NCI-H2029 treated with DMSO at 0.1 percent for 48 hours (cell line): ENCODE measurements at places on chromosomes 1 and 21.
A peak's percentile ranks its signal among the peaks of the same experiment; 100 is the strongest.

DNA sequence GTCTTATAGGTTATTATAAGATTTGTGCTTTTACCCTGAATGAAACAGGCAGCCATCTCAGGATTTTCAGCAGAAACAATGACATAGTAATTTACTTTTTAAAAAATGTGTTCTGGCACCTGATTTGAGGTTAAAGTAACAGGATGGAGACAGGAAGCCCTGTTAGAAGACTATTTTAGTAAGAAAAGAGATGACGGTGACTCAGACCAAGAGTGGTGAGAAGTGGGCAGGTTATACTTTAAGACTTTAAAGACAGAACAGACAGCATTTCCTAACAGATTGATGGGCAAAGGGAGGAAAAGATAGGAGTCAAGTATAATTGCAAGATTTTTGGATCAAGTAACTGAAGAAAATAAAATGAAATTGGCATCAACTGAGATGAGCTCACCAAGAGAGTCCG, 436.8 kb upstream of the NR5A2 start:
- no peak for DNase-seq

DNA sequence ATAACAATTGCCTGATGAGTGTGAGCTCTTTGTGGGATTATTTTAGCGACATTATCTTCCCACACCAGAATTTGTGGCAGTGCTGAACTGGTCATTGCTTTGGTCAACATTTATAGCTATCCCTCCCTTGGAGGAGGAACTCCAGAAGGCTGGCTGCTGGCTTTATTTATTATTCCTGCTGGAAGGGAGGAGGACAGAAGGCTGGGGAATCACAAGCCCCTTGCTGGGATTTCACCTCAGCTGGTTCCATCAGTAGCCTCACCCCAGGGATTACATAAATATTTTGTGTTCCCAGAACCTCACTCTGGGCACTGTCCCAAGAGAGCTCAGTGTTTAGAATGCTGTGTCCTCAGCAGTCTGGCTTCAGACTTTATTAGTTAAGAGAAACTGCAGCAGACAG, 102.8 kb upstream of the C1orf21 start:
- no peak for DNase-seq

GRCh38 chr1:235073968-235074522, 54.6 kb downstream of the TOMM20 start:
- peak; percentile 75 for DNase-seq

GRCh38 chr1:154983776-154984466, 777 bp downstream of the FLAD1 start:
- no peak for DNase-seq

- DNase-seq: no peak
These were observed 52.1 kb upstream of the ERRFI1 start for GRCh38 chr1:8078176-8078671.

- DNase-seq: no peak
These were observed 117.7 kb upstream of the SLC44A3 start for GRCh38 chr1:94702442-94702815.

DNA sequence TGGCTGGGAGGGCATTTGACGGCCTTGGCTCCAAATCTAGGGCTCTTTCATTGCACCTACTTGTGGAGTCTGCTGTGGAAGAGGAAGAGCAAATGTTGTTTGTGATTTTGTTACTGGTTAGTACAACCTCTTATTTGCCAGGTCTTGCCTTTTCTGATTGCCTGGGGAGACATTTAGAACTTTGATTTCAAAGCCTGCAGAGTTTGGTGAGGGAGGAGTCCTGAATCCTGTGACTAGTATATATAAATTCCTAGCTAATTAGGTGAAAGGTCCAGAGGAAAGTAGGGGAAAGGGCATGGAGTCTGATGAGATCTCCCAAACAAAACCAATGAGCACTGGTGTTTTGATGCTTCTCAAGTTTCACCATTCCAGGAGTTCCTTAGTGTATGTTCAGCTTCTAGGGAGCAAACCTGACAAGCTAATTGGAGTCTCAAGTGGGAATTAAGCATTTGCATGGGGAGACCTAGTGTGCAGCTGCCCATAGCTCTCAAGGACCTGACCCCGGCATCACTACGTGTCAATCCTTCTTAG, 5.1 kb upstream of the HMGCS2 start:
- peak; percentile 65 for DNase-seq

GRCh38 chr1:109482242-109482641, 1.5 kb upstream of the ATXN7L2 start:
- DNase-seq: no peak

DNA sequence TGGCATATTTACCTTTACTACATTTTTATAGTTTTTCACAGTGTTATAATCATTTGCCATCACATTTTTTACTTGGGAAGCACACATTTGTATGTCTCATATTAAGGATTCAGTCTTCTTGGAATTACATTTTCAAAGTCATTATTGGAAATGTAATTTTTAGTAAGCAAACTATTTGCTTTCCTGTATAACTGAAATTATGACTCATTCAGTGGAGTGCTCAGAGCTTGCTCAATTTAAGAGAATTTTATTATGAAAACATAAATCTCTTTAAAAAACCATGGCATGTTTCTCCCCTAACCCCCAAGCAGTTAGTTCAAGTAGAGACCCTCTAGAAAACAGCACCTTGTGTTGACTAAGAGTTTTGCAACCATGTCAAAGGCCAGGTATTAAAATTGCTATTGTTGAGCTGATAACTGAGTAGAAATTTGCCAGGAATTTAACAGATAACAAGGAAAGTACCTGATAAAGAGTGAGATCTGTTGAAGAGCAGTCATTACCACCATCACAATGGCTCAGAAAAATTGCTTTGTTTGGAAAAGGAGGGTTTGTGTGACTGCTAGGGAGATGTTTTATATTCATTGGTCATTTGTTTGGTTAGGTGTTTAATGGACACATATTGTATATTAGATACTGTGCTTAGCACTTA, 105.9 kb downstream of the KCNK2 start:
- DNase-seq: no peak

DNA sequence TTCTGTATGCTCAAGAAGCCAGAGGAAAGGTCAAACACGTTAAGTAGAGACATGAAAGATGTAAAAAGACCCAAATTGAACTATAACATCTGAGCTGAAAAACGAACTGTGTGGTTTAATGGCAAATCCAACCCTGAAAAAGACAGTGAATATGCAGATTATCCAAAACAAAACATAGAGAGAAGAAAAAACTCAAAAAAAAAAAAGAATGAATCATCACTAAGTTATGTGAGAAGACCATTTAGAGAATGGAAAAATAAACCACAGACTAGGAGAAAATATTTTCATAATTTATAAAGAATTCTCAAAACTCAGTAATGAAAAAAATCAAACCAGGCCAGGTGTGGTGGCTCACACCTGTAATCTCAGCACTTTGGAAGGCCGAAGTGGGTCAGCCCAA, 253.3 kb downstream of the PLPP3 start:
- no peak for DNase-seq

GRCh38 chr1:181318022-181318857, 165.1 kb upstream of the CACNA1E start:
- DNase-seq: no peak

DNA sequence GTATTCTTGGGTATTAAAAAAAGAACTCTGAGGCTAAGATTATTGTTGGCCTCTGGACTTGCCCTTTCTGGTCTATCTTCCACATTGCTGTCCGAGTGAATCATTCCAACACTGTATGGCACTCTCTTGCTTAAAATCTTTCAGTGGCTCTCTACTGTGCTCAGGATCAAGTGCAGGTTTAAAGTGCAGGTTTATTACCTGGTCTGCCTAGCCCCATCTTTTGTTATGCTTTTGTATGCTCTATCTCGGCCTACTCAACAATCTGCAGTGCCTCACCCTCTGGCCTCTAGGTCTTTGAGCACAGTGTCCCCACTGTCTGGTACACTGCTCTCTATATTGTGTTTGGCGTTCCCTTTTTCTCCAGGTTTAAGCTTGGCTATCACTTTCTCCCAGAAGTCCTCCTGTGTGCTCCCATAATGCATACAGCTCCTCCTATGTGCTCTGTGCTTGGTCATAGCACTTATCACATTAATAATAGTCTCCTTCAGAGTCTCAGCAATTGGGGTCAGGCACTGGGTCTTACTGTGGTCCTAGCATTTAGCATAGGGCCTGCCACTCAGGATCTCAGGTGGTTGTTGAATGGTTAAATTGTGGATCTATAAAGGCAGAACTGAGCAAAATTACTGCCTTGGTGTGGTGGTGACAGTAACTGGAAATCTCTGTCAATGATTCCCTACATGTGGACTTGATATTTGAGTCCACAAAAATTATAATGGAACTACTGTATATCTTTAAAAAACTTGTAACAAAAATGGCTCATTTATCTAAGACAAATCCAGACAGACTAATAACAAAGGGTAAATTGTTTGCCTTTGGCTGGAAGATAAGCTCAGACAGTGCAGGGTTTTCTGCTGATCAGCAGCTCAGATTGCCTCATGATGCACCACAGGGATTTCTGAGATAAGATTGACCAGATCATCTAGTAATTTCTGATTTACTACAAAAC, 10.6 kb upstream of the LDLRAD1 start:
- peak; percentile 42 for DNase-seq

- DNase-seq: no peak
These were observed 86.8 kb downstream of the HSF2BP start for GRCh38 chr21:43572446-43572845.

GRCh38 chr1:226489718-226490425, 58.7 kb upstream of the STUM start:
- DNase-seq: no peak

- no peak for DNase-seq
These were observed 51.7 kb downstream of the CSMD2 start for GRCh38 chr1:34113362-34113761.

DNA sequence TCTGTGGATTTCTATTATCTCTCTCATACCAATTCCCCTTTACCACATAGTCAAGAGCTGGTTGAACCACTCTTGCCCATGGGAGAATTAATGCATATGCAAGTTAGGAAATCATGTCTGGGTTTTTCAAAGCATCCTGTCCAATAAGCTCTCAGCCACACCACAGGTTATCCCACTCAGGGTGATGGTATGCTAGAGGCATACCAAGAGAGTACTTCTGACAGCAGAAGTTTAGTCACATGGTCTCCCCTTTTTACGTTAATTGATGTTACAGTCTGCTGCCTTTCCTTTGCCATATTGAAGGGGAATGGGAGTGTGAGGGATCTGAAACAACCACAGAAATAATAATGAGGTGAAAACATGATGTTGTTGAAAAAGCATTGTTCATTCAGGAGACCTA, 135.8 kb upstream of the PBX1 start:
- no peak for DNase-seq

DNA sequence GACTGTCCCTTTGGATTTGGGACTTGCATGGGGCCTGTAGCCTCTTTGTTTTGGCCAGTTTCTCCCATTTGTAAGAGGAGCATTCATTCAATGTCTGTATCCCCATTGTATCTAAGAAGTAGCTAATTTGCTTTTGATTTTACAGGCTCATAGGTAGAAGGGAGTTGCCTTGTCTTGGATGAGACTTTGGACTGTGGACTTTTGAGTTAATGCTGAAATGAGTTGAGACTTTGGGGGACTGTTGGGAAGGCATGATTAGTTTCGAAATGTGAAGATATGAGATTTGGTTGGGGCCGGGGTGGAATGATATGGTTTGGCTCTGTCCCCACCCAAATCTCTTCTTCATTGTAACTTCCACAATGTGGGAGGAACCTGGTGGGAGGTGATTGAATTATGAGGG, 151.7 kb downstream of the PRDM2 start:
- DNase-seq: no peak

- no peak for DNase-seq
These were observed 202.1 kb downstream of the VAV3 start for GRCh38 chr1:107762751-107763390.

- peak; percentile 16 for DNase-seq
These were observed 156.6 kb upstream of the RAB4A start for GRCh38 chr1:229114315-229114714.

DNA sequence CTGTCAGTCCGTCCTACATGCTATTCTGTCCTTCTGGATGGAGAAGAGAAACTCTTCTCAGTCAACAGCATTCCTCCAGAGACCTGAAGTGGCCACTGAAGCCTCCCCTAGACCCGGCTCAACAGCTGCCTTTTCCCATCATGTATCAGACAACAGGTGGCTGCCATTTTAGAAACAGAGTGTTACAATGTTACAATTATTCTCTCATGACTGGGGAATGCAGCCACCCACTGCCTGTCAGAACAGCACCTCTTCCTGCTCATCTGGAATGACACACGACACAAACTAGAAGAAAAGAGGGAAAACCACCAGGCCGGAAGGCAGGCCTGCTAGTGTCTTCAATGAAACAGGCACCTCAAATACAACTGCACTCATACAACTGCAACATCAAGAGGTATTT, 105.3 kb downstream of the PGBD5 start:
- no peak for DNase-seq

DNA sequence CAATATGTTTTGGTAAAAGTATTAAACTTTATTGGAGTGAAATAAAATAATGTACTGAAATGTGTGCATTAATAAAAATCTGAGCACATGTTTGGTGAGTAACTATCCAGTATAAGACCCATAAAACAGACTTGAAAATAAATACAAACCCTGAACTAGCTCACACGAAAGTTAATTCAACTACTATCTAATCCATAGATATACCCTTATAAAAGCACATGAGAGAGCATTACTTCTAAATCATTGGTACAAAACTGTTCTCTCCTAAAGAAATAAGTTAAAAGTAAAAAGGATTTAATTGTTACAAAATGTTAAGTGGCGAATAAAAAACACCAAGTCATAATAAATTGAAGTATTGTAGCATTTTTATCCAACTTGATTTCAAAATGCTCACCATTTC, 295.6 kb downstream of the PTPRC start:
- DNase-seq: no peak
